ENCODE measurements at places on chromosomes 6 and 20. TPM values are rescaled to one million over a fixed set of nuclear protein-coding genes. Genes with fewer than 3 reads are reported as not detected.

Gene LSM14B
- total RNA-seq: 53.5 TPM

DNA sequence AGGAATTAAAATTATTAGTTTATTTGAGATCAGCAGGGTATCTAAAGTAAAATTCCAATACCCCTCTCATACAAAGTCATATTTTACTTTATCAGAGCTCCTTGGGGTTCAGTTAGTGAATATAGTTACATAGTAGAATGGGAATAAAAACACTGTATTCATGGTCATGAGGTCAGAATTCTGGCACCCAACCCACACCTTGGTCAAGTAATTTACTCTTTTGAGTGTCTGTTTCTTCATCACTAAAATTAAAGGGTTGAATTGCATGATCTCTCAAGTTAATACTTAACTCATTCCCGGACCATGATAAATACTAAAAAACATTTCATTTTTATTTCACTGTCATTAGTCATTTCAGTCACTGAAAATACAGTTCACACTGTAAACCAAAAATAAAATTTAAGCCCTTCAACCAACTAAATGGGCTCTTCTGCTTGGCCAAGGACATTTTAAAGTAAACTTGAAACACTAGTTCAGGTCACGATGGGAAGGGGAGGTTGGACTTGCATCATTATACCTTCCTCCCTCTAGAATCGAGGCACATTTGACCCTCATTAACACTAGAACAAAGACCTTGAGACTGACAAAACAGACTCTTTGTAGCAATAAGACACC is 21.1 kb upstream of the HLA-DRB1 start:
- H3K36me3 ChIP-seq: no peaks in the 10 kb centered on the region
- DNase-seq: no peak
- H3K4me3 ChIP-seq: no peak overlapping the region
- peaks cover 2% of the 10 kb centered on the region for H3K27me3 ChIP-seq
- H3K4me1 ChIP-seq: no peaks in the 10 kb centered on the region

- no peaks in the 10 kb centered on the region for H3K27me3 ChIP-seq
- H3K4me1 ChIP-seq: peaks cover 1% of the 10 kb centered on the region
- no peak for DNase-seq
- no peak overlapping the region for H3K27ac ChIP-seq
- peaks cover 2% of the 10 kb centered on the region for H3K36me3 ChIP-seq
Observed at GRCh38 chr6:34300332-34300751, 51.5 kb upstream of the SMIM29 start.

DNA sequence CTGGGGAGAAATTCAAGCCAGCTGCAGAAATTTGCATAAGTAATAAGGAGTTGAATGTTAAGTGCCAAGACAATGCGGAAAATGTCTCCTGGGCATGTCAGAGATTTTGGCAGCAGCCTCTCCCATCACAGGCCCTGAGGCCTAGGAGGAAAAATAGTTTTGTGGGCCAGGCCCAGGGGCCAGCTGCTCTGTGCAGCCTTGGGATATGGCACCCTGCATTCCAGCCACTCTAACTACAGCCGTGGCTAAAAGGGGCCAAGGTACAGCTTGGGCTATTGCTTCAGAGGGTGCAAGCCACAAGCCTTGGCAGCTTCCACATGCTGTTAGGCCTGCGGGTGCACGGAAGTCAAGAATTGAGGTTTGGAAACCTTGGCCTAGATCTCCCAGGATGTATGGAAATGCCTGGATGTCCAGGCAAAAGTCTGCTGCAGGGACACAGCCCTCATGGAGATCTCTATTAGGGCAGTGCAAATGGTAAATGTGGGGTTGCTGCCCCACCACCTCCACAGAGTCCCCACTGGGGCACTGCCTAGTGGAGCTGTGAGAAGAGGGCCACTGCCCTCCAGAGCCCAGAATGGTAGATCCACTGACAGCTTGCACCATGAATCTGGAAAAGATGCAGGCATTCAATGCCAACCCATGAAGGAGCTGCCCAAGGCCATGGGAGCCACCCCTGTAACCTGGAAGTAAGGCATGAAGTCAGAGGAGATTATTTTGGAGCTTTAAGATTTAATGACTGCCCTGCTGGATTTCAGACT is 126.5 kb downstream of the DTNBP1 start:
- no peaks in the 10 kb centered on the region for H3K27me3 ChIP-seq
- H3K27ac ChIP-seq: no peak overlapping the region
- H3K4me3 ChIP-seq: no peak overlapping the region
- DNase-seq: no peak

DNA sequence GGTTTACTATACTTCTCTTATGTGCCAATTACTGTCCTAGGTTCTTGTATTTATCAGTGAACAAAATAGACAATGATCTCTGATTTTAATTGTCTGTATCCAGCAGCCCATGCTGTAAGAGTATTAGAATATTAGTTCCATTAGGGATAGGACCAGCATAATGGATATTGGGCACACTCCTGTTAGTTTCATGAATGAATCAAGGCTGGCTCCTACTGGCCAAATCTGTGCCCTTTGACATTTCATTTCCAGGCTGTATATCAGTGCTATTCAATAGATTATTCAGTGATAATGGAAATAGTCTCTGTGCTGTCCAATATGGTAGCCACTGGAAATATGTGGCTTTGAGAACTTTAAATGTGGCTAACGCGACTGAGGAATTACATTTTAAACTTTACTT is 1007.9 kb upstream of the FLRT3 start:
- peaks cover 4% of the 10 kb centered on the region for H3K36me3 ChIP-seq
- no peak overlapping the region for H3K27ac ChIP-seq
- DNase-seq: no peak
- no peaks in the 10 kb centered on the region for H3K4me1 ChIP-seq

- no peaks in the 10 kb centered on the region for H3K27me3 ChIP-seq
- H3K4me3 ChIP-seq: no peak overlapping the region
- H3K36me3 ChIP-seq: no peaks in the 10 kb centered on the region
- peaks cover 21% of the 10 kb centered on the region for H3K4me1 ChIP-seq
- DNase-seq: peak; percentile 32
Observed at GRCh38 chr6:11236076-11236750, 3.7 kb upstream of the NEDD9 start.

GRCh38 chr20:45344168-45344860 is 3.9 kb downstream of the SDC4 start:
- H3K27ac ChIP-seq: no peak overlapping the region
- peaks cover 9% of the 10 kb centered on the region for H3K27me3 ChIP-seq
- no peak for DNase-seq

Gene C6orf15
- total RNA-seq: not detected

DNA sequence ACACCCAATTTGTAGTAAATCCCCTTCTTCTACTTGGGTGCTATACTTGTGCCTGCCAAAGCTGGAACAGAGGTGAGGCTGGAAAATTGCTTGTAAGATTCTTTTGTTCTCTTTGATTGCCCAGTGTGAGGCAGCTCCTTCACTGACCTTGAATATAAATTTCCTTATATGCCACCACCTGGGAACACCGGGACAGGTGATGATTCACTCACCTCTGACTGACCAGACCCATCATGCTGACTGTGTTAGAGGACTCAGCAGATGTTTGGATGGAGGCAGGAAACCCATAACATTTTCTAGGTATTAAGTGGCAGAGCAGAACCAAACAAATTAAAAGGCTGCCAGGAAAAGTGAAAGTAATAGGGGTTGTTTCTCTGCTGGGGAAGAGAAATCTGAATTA is 120.9 kb downstream of the GRM1 start:
- no peaks in the 10 kb centered on the region for H3K27me3 ChIP-seq
- no peak overlapping the region for H3K27ac ChIP-seq
- H3K36me3 ChIP-seq: no peaks in the 10 kb centered on the region
- no peak for DNase-seq
- no peaks in the 10 kb centered on the region for H3K4me1 ChIP-seq

Gene NCOA6
- total RNA-seq: 24.3 TPM

GRCh38 chr20:54025251-54025771 is 45.1 kb downstream of the BCAS1 start:
- no peaks in the 10 kb centered on the region for H3K27me3 ChIP-seq
- no peaks in the 10 kb centered on the region for H3K4me1 ChIP-seq
- H3K4me3 ChIP-seq: no peak overlapping the region
- no peaks in the 10 kb centered on the region for H3K36me3 ChIP-seq

Gene TMEM217
- total RNA-seq: 0.42 TPM

Gene DUSP15
- total RNA-seq: not detected

Gene NHLRC1
- 2.1 TPM for total RNA-seq

GRCh38 chr20:2692036-2692885 is at the start of gene EBF4:
Gene EBF4 (plus strand): TSS chr20:2692780. CDS start chr20:2693646, 866 bp downstream.
- H3K27ac ChIP-seq: peak within 1 kb of the TSS; percentile 61
- H3K4me1 ChIP-seq: peaks cover 27% of the 10 kb centered on the region
- no peaks in the 10 kb centered on the region for H3K36me3 ChIP-seq
- no peak for DNase-seq
- peak within 1 kb of the TSS; percentile 86 for H3K4me3 ChIP-seq

- H3K4me3 ChIP-seq: peak overlapping the region; percentile 89
- H3K36me3 ChIP-seq: peaks cover 4% of the 10 kb centered on the region
- DNase-seq: peak; percentile 63
- peak overlapping the region; percentile 97 for H3K27ac ChIP-seq
Observed at GRCh38 chr20:51400051-51400926, 142.2 kb downstream of the NFATC2 start.

DNA sequence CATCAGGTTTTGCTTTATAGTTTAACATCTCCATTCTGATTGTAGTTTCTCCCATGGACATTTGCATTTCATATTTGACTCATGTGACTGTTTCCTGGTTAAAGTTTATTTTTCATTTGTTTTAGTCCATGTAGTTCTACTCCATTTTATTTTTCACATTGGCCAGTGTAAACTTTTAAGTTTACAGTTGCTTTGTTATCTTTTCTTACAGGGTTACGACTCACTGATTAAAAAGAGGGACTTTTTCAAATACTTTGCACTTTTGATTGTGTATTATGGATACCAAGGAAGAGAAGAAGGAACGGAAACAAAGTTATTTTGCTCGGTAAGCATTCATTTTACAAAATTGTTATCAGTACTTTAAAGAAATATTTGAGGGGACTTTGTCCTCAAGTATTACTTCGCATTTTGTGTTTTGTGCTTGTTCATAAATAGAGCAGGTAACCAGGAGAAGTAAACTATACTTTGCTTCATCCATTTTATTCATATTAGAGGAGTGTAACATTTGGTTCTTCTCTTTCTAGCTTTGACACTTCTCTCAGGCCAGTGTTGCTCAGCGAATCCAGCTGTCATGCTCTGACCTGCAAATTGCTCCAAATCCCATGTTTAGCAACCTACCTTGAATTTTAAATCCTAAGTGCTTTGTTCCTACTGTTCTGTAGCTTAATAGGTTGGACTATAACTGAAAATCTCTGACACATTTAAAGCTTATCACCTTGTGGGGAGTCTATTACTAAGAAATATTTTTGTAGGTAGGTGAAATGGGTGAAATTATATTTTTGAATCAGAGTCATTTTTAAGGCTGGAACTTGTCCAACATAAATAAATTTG is 24.5 kb downstream of the NCOA7 start:
- DNase-seq: no peak
- no peaks in the 10 kb centered on the region for H3K27me3 ChIP-seq
- no peak overlapping the region for H3K27ac ChIP-seq
- H3K4me3 ChIP-seq: no peak overlapping the region
- H3K4me1 ChIP-seq: peaks cover 26% of the 10 kb centered on the region

DNA sequence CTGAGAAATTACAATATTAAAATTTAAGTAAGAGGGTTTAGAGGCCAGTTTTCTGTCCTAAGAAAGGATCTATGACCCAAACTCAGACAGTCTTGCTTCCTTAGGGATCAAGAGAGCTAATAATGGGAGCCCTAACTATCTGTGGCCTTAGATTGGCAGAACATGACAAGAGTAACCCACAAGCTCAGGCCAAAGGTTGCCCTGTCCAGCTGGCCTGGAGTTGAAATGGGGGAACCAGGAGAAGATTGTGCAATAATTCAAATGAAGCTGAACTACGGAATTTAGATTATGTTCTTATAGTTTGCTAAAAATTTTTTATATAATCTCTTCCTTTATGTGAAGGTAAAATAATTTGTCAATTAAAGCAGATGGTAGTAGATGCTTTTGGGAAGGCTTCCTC is 26.4 kb downstream of the LAMA4 start:
- H3K4me3 ChIP-seq: no peak overlapping the region
- H3K27ac ChIP-seq: no peak overlapping the region
- DNase-seq: no peak
- H3K27me3 ChIP-seq: peaks cover 12% of the 10 kb centered on the region
- H3K4me1 ChIP-seq: no peaks in the 10 kb centered on the region

Gene FOXP4
- total RNA-seq: 3.9 TPM

DNA sequence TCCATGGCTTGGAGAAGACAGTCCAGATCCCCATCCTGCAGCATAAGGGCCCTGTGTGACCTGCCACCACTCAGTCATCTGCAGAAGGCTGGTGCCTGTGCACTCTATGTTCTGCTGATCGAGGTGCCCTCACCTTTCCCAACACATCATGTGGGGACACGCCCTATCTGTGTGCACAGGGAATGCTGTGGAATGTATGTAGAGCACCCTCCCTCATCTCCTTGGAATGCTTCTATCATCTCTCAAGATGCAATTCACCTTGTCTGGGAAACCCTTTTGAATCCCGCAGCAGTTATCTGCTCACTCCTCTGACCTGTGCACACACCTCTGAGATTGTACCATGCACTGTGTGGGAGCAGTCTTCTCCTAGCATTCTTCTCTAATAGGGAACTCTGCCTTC is 207.2 kb upstream of the SSTR4 start:
- no peaks in the 10 kb centered on the region for H3K36me3 ChIP-seq
- H3K27ac ChIP-seq: no peak overlapping the region
- no peak overlapping the region for H3K4me3 ChIP-seq
- DNase-seq: no peak
- H3K27me3 ChIP-seq: no peaks in the 10 kb centered on the region

DNA sequence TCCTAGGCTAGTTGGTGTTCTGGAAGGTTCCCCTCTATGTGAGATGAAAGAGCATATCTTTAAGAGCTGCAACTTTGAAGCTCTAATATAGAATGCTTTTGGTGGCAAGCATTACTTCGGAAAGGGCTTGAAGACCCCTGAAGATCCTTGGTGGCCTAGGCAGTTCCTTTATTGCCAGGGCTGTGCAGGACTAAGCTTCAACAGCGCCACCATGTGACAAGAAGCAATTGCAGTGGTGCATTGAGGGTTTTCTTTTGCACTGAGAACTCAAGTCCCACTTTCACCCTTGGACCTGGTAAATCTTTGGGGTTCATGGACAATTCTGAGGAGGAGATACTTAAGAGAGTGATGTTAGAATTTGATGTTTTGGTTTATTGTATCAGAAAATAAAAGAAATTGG is 237.4 kb upstream of the GMDS start:
- no peak overlapping the region for H3K27ac ChIP-seq
- peaks cover 6% of the 10 kb centered on the region for H3K27me3 ChIP-seq
- H3K4me1 ChIP-seq: no peaks in the 10 kb centered on the region
- DNase-seq: no peak
- peaks cover 2% of the 10 kb centered on the region for H3K36me3 ChIP-seq
- no peak overlapping the region for H3K4me3 ChIP-seq

DNA sequence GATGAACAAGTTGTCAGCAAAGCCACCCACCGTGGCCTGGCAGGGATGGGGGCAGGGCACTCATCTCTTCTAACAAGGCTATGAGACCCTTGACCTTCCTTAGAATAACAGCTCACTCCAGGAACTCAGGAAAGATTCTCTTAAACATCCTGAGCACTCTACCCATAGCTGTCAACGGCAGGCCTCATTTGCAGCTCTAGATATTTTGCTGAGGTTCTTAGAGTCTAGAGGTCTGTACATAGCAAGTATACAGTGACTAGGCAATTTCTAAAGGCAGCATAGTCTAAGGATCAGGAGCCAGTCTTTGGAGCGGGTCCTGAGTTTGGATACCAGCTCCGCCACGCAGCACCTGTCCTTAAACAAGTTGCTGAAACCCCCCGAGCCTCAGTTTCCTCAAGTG is 11.7 kb downstream of the TRERF1 start:
- H3K36me3 ChIP-seq: no peaks in the 10 kb centered on the region
- peaks cover 71% of the 10 kb centered on the region for H3K4me1 ChIP-seq
- H3K27me3 ChIP-seq: no peaks in the 10 kb centered on the region
- no peak overlapping the region for H3K4me3 ChIP-seq

Measured in naive thymus-derived CD8-positive, alpha-beta T cell (primary cell).